D721Med (cell line): ENCODE measurements at places on chromosomes 5 and 9.
A peak's percentile ranks its signal among the peaks of the same experiment; 100 is the strongest.

DNA sequence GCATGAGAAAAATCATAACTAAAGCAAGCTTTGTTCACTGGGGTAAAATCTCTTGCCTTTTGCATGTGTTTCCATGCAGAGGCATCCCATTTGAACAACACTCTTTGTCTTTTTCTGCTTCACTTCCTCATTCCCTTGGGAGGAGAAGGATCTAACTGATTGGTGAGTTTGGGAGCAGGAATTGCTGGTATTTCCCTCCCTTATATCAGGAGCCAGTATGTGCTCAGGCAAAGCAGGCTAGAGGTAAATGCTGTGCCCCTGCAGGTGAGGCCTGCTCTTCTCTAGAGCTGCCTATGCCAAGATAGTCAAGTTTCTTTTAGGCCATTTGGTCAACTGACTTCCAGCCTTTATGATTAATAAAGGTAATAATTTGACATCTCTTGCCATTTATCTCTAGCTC, 179.9 kb downstream of the COX7C start:
- DNase-seq: no peak

GRCh38 chr5:173452119-173452905, 124.1 kb upstream of the STC2 start:
- no peak for DNase-seq

- no peak for DNase-seq
Measured at GRCh38 chr9:84137968-84138367, 157.4 kb downstream of the RMI1 start.

DNA sequence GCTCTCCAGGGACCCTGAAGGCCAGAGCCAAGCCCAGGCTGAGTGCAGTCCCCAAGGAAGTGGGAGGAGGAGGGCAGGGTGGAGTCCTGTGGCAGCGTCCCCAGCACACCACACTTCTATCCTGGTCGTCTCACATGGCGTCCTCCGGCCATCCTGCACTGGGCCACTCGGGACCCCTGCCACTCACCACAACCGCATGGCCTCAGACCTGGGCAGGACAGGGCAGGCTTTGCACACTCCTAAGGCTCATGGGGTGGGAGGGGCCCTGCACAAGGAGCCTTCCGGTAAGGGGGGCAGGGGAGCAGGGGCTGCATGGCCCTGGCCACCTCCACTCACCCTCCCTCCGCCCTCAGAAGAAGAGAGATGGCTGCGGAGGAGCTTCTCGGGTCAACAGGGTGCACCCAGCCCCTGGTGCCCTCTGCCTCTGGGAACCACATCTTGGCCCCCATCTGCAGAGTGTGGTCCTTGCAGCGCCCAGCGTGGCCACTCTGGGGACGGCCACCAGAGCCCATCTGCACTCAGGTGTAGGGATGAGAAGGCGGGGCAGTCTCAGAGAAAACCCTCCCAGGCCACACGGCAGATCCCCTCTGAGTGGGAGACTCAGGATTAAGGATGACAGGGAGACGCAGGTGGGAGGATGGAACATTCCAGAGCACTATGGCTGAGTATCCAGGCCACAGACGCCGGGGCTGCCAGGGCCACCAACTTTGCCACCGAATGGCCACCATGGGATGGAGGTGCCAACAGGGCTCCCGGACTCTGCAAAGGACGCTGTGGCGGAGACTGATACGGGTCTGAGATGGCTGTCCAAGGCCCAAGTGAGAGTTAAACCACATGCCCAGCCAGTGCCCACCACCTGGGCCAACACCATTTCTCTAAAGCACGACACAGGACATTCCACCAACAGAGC, 7.6 kb downstream of the TPPP start:
- DNase-seq: peak; percentile 22

GRCh38 chr5:73450672-73451223, 2.2 kb upstream of the FOXD1 start:
- no peak for DNase-seq

DNA sequence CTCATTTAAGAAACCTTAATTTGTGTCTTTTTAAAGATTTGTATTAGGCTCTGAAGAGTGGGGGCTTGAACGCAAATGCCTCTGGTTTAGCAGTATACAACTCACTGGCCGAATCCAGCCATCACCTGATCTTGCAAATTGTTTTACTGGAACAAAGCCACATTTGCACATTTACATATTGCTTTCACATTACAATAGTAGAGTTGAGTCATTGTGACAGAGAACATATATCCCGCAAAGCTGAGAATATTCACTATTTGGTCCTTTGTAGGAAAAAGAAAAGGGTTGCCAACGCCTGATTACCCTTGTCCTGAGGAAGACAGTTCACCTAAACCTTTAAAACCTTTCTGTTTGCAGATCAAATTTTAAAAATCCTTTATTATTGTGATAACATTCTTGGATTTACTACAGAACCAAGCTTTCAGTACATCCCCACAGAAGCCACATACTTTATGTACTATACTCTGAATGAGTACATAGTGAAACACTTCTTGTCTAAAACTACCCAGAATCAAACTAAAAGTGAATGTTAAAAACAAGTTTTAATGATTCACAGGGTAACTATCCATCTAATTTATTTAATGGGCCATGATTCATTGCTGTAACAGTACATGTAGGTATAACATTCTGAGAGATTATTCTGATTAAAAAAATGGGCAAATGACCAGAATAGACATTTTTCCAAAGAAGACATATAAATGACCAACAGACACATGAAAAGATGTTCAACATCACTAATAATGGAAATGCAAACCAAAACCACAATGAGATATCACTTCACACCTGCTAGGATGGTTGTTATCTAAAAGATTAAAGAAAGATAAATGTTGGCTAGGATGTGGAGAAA, 161.0 kb downstream of the SLC25A46 start:
- DNase-seq: no peak

DNA sequence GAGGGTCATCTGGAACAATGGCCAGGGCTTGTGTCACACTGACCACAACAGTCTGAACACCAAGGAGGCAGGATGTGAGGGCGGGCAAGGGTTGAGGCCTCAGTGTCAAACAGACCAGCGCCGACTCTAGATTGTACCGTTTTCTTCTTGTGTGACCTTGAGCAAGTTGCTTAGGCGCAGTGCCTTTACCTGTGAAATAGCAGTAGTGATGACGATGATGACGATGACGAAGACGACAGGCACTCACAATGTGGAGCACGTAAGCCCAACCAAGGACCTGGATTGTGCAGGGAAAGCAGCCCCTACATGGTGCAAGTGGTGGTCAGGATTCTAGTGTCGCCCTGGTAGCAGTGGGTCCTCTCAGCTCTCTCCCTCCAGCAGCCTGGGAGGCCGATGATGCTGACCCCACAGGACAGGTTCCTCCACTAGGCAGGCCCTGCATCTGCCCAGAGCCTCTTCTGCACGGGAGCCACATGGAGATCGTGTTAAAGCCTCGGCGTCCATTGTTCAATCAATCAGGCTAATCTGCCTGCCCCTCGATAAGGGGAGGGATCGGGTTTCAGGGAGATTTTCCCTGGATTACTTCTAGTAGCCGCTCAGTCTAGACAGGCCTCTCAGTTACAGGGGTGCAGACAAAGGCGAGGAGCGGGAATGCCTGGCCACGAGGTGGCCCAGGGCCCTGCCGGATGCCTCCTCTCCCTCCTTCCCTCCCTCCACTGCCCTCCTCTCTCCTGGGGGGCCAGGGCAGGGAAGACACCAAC, 91.7 kb downstream of the MACROH2A1 start:
- DNase-seq: no peak

DNA sequence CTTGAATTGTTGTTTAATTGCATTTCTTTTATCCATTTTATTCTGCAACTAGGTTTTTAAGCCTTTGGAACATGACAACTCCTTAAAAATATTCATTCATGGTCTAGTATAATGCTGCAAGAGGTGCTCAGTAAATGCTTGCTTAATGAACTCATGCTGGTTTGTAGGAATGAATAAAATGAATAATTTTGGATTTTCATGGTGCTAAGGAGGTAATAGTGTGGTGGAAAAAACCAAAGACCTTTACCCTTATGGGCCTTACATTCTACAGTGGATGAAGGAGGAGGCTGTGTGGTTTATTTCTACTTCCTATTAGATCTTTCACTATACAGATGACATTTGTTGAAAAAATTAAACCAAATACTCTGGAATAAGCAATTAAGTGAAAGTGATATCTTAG, 43.4 kb downstream of the LRRTM2 start:
- DNase-seq: no peak

DNA sequence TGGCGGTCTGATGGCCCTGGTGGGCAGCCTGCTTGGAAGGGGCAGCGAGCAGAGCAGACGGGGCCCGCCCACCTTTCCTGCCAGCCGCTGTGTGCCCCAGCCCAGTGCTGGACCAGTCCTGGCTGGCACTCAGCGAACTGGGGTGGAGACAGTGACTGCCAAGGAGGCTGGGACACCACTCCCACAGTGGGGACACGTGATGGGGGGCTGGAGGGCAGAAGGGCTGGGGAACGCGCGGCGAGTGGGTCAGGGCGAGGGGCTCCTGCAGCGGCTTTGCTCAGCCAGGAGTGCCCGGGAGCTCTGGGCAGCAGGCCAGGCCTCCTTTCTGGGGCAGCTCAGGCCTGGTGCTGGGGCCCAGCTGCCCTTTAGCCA, 19.5 kb downstream of the NCS1 start:
- DNase-seq: no peak

DNA sequence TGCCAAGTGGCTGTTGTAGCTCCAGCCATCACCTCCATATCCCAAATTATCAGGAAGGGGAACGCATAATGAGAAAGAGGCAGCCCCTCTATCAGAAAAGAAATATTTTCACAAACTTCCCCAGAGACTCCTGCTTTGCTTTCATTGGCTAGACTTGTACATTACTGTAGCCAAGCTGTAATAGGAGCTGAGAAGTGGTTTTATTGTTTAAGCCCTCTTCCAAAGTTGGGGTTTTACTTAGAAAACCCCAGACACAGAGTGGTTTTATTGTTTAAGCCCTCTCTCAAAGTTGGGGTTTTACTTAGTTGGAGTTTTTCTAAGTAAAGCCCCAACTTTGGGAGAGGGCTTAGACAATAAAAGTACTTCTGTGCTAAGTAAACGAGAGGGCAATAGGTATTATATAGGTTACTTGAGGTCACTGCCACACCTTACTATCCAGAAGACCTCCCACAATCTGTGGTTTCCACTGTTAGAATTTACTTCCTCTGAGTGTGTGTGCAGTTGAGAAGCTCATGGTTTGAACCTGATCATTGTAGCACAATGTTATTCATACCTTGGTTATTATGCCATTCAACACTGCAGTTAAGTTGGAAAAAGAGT, 215.7 kb upstream of the OTULINL start:
- DNase-seq: no peak

GRCh38 chr5:142655339-142656267, 30.3 kb downstream of the FGF1 start:
- DNase-seq: peak; percentile 79

DNA sequence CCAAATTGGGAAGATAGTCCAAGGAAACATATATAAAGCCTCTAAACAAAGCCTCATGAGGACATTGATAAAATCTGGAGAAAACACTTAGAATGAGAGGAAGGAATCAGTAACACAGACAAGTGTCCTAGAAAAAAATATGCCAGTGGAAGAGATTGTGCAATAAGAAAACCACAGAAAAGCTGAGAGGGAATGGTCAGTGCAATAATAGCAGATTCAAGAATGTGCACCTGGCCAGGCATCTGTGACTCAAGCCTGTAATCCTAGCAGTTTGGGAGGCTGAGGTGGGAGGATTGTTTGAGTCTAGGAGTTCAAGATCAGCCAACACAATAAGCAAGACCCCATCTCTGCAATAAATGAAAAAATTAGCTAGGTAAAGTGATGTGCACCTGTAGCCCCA, 691.2 kb upstream of the CDH6 start:
- DNase-seq: no peak

GRCh38 chr9:137462396-137462985, 3.4 kb upstream of the NSMF start:
- no peak for DNase-seq

DNA sequence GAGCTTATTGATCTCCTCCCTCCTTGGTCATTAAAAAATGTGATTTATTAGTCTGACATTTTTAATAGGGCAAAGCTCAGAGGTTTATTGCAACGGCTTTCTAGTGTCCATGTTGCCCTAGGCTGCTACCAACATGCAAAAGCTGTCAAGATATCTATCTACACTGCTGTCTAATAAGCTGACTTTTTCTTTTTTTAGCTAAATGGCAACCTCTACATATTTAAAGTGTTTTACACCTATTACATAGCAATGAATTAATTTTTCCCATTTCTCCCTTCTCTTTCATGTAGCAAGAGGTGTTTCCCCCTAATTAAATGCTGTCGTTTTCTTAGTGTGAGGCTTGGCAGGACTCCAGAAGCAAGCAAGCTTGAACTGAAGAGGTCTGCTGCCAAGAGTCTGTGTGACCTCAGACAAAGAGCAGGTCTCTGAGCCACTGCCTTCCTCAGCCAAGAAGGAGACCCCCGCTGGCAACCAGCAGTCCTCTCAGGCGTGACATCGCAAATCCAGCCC, 79.4 kb downstream of the GAS1 start:
- DNase-seq: no peak

GRCh38 chr9:135840107-135840506, 67.2 kb downstream of the CAMSAP1 start:
- DNase-seq: no peak

GRCh38 chr5:150284311-150284710, 5.3 kb downstream of the CAMK2A start:
- DNase-seq: no peak

GRCh38 chr9:33446946-33447798, at the start of gene AQP3:
Gene AQP3, minus strand, starts transcription at chr9:33447593. Its CDS starts 63 bp downstream, at chr9:33447530.
- peak; percentile 81 for DNase-seq

GRCh38 chr5:150114773-150115408, 28.5 kb upstream of the CSF1R start:
- DNase-seq: peak; percentile 6

- DNase-seq: no peak
Measured at GRCh38 chr5:22604711-22605110, 248.4 kb downstream of the CDH12 start.

GRCh38 chr5:96342581-96342980, 90.5 kb downstream of the PCSK1 start:
- DNase-seq: no peak

DNA sequence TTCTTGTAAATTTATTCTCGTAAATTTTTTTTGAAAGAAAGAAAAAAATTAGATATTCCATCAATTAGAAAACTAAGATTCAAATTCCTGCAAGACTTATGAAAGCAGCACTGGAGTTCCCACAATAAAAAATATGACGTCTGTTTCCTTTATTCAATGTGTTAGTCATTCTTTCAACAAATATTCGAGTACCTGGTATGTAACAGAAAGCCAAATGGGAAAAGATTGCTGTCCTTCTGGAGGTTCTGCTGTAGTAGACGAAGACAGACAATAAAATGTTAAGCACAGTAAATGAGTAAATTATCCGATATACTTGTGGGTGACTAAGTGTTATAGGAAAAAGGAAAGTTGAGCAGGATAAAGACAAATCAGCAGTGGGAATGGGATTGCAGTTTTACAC, 92.2 kb downstream of the ADAMTSL1 start:
- no peak for DNase-seq

DNA sequence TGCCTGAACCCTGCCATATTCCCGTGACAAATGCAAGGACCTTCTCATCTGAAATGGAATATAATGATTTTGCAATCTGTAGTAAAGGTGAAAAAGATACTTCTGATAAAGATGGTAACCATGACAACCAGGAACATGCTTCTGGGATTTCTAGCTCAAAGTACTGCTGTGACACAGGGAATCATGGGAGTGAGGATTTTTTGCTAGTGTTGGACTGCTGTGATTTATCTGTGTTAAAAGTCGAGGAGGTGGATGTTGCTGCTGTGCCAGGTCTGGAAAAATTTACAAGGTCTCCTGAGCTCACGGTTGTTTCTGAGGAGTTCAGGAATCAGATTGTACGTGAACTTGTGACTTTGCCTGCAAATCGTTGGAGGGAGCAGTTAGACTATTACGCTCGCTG, 33.5 kb downstream of the AOPEP start:
- no peak for DNase-seq
